ENCODE measurements at places on chromosomes 4 and X.

- no peaks in the 10 kb centered on the region for H3K36me3 ChIP-seq
- H3K27me3 ChIP-seq, result no peaks in the 10 kb centered on the region
- DNase-seq, result no peak
- H3K4me3 ChIP-seq, result no peak overlapping the region
- H3K27ac ChIP-seq, result no peak overlapping the region
- H3K4me1 ChIP-seq, result no peaks in the 10 kb centered on the region
Measured at GRCh38 chr4:46856333-46856732, 52.7 kb downstream of the COX7B2 start.

- H3K27ac ChIP-seq, result no peak overlapping the region
- no peaks in the 10 kb centered on the region for H3K36me3 ChIP-seq
- no peak for DNase-seq
- no peaks in the 10 kb centered on the region for H3K27me3 ChIP-seq
Measured at GRCh38 chr4:83177182-83177581, 62.7 kb upstream of the PLAC8 start.

GRCh38 chr4:36316607-36317006, 35.2 kb downstream of the DTHD1 start:
- no peak overlapping the region for H3K27ac ChIP-seq
- H3K4me3 ChIP-seq, result no peak overlapping the region
- no peaks in the 10 kb centered on the region for H3K36me3 ChIP-seq

GRCh38 chrX:104670051-104670450, 104.1 kb downstream of the IL1RAPL2 start:
- H3K27ac ChIP-seq, result no peak overlapping the region
- H3K36me3 ChIP-seq, result no peaks in the 10 kb centered on the region
- H3K27me3 ChIP-seq, result no peaks in the 10 kb centered on the region
- no peak overlapping the region for H3K4me3 ChIP-seq
- no peak for DNase-seq
- no peaks in the 10 kb centered on the region for H3K4me1 ChIP-seq

DNA sequence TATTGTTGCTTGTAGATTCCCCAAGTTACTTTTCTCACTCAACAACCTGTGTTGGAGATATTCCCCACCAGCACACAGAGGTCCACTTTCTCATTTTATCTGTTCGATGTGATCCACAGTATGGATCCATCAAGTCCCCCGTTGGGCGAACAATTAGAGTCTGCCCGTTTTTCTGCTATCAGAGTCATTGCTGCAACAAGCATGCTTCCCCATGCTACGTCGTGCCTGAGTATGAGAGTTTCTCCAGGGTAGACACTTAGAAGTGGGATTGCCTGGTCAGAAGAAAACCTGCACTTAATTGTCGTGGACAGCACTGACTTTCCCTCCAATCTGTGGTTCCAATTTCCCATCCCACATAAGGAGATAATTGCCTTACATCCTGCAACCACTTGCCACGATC, 62.7 kb upstream of the SHOX start:
- H3K27me3 ChIP-seq, result no peaks in the 10 kb centered on the region
- H3K4me1 ChIP-seq, result no peaks in the 10 kb centered on the region
- H3K4me3 ChIP-seq, result no peak overlapping the region
- H3K27ac ChIP-seq, result no peak overlapping the region

DNA sequence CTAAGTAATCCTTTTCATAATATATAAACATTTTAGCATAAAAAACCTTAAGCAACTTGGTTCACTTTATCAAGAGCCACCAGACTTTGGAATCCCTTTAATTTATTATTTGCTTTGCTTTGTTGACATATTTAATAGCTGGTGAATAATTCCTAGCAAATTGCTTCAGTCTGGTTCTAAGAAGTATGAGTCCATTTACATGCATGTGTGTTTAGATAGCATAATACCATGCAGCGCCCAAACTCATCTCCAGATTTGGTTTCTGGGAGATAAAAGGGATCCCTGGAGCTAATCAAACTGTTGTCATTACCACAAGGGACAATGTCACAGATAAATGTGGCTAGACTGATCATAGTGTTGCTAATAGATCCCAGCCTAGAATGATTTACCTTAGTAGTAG, 111.8 kb downstream of the TMEM144 start:
- no peak overlapping the region for H3K27ac ChIP-seq
- DNase-seq, result no peak
- no peak overlapping the region for H3K4me3 ChIP-seq
- no peaks in the 10 kb centered on the region for H3K4me1 ChIP-seq
- no peaks in the 10 kb centered on the region for H3K36me3 ChIP-seq
- H3K27me3 ChIP-seq, result no peaks in the 10 kb centered on the region

DNA sequence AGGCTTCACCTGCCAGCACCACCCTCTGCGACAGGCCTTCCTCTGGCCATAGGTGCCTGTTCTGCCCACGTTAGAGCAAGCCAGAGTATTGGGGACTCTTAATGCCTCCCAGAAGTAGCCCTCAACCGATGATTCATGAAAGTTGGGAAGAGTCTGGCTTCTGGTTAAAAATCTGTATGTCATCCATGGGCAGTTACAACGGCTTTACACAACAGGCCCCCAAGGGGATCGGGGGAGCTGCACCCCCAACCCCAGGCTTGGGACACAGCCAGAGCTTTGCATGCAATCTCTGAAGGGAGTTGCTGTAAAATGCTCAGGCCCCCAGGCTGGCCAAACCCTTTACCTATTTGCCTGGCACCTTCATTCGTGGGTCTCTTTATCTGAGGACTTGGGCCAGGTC, 5.4 kb upstream of the CYTL1 start:
- no peak overlapping the region for H3K27ac ChIP-seq
- DNase-seq, result no peak
- H3K27me3 ChIP-seq, result peaks cover 15% of the 10 kb centered on the region
- H3K36me3 ChIP-seq, result no peaks in the 10 kb centered on the region
- no peaks in the 10 kb centered on the region for H3K4me1 ChIP-seq

GRCh38 chr4:85498068-85498733, 23.3 kb downstream of the ARHGAP24 start:
- no peaks in the 10 kb centered on the region for H3K27me3 ChIP-seq
- DNase-seq, result peak; percentile 15
- H3K36me3 ChIP-seq, result no peaks in the 10 kb centered on the region
- peak overlapping the region; percentile 67 for H3K27ac ChIP-seq

- H3K36me3 ChIP-seq, result no peaks in the 10 kb centered on the region
- peak; percentile 73 for DNase-seq
- H3K4me3 ChIP-seq, result no peak overlapping the region
- H3K27me3 ChIP-seq, result no peaks in the 10 kb centered on the region
- H3K4me1 ChIP-seq, result peaks cover 30% of the 10 kb centered on the region
Measured at GRCh38 chr4:99710681-99711345, 53.2 kb upstream of the C4orf54 start.

DNA sequence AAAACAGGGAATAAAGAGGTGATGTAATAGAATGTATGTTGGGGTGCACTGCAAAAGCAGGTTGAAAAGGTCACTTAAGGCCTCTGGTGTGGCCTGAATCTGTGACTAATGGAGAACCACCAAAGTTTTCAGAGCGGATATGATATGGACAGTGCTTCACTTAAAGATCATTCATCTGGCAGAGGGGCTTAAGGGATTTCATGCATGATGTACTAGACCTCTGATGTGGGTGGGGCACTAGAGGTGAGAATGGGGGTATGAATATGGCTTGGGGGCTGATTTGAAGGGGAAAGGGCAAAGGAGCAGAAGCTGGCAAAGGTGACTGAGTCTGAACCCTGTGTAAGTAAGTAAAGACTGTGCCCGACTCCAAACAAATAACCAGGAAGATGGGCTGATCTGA, 62.4 kb upstream of the MCF2 start:
- peaks cover 4% of the 10 kb centered on the region for H3K36me3 ChIP-seq
- no peaks in the 10 kb centered on the region for H3K4me1 ChIP-seq
- H3K27ac ChIP-seq, result no peak overlapping the region
- H3K27me3 ChIP-seq, result no peaks in the 10 kb centered on the region
- no peak overlapping the region for H3K4me3 ChIP-seq

GRCh38 chr4:15233264-15233597, 194.6 kb upstream of the C1QTNF7 start:
- no peak for DNase-seq
- no peaks in the 10 kb centered on the region for H3K36me3 ChIP-seq
- peaks cover 10% of the 10 kb centered on the region for H3K27me3 ChIP-seq
- peaks cover 24% of the 10 kb centered on the region for H3K4me1 ChIP-seq
- no peak overlapping the region for H3K27ac ChIP-seq
- no peak overlapping the region for H3K4me3 ChIP-seq

DNA sequence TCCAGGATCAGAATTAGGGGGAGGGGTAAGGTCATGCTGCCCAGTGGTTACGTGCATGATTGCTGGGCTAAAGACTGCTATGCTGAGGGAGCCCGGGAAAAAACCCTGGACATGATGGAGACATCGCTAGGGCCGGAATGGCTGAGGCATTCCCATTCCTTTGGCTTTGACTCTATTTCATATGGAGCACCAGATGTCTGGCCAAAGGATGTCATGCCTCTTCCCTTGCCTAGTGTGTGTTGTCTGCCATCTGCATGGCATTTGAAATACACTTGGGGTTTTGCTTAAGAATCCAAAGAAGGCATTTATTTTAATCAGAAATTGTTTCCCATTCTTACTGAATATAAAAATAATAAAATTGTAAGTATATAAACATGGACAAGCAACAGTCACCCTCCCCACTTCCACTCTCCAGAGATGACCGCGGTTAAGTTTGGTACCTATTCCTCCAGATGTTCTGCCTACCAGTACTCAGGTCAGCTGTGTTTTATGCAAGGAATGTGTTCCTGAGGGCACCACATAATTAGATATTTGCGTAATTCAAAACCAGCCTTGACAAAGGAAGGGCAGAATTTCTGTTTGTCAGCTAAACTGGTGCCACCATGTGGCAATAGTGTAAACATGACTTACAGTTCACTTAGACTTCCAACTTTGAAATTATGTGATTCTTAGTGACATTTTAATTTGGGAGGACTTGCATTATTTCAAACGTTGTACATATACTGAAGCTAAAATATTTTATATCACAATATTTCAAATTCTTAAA, 105.9 kb downstream of the CT47B1 start:
- no peaks in the 10 kb centered on the region for H3K36me3 ChIP-seq
- H3K4me1 ChIP-seq, result peaks cover 2% of the 10 kb centered on the region
- H3K27ac ChIP-seq, result no peak overlapping the region
- H3K4me3 ChIP-seq, result no peak overlapping the region

GRCh38 chr4:8599657-8600056, 7.1 kb downstream of the CPZ start:
- no peaks in the 10 kb centered on the region for H3K36me3 ChIP-seq
- H3K4me3 ChIP-seq, result no peak overlapping the region
- DNase-seq, result no peak
- H3K27ac ChIP-seq, result no peak overlapping the region
- H3K4me1 ChIP-seq, result no peaks in the 10 kb centered on the region
- H3K27me3 ChIP-seq, result no peaks in the 10 kb centered on the region

DNA sequence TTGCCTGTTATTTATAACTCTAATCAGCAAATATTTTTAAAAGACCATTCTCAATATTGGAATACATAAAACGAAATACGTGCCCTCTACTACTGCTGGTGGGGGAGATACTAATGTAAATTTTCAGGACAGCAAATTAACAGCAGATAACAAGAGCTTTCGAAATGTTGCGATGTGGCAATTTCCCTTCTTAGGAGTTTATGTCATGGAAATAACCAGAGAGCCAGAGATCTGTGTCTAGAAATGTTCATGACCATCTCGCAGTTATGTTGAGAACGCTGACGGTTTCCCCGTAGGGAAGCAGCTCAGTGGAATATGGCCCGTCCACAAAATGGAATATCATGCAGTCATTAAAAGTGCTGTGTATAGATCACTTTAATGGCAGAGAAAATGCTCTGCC, 238.4 kb upstream of the PSAPL1 start:
- H3K36me3 ChIP-seq, result no peaks in the 10 kb centered on the region
- no peak overlapping the region for H3K27ac ChIP-seq
- DNase-seq, result no peak
- H3K4me1 ChIP-seq, result peaks cover 8% of the 10 kb centered on the region

DNA sequence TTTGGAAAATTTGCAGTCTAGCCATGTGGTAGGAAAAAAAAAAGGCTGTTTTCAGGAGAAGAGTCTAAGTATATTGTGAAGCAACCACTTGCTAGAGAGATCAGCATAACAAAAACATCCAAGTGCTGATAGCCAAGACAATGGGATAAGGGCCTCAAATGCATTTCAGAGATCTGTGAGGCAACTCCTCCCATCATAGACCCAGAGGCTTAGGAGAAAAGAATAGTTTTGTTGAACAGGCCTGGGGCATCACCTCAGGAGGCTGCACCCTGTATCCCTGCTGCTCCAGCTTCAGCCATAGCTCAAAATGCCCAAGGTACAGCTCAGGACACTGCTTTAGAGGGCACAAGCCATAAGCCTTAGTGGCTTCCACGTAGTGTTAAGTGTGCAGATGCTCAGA, 13.6 kb upstream of the GPR174 start:
- no peaks in the 10 kb centered on the region for H3K36me3 ChIP-seq
- no peak overlapping the region for H3K27ac ChIP-seq
- no peak overlapping the region for H3K4me3 ChIP-seq
- no peak for DNase-seq

- no peak overlapping the region for H3K4me3 ChIP-seq
- no peak for DNase-seq
- H3K36me3 ChIP-seq, result no peaks in the 10 kb centered on the region
- no peak overlapping the region for H3K27ac ChIP-seq
- peaks cover 12% of the 10 kb centered on the region for H3K4me1 ChIP-seq
Measured at GRCh38 chr4:153789741-153790499, 1.0 kb upstream of the SFRP2 start.

DNA sequence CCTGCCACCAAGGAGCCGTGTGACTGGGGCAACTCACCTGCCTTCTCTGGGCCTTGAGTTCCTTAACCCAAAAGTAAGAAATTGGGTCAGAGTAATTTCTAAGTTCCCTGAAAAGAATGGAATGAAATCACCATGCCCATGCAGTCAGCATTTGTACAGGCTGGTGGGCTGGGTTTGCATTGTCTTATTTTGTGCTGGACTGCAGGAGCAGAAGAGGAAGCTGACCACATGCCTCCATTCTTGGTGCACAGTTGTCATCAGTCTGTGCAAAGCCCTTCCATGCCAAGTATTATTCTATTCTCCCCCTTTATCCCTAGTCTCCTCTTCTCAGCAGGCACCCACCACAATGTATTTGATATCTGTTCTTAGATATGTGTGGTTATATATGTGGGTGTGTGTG, 56.3 kb downstream of the FHDC1 start:
- no peak for DNase-seq
- no peaks in the 10 kb centered on the region for H3K27me3 ChIP-seq
- H3K4me3 ChIP-seq, result no peak overlapping the region
- no peaks in the 10 kb centered on the region for H3K36me3 ChIP-seq
- H3K4me1 ChIP-seq, result peaks cover 28% of the 10 kb centered on the region
- H3K27ac ChIP-seq, result peak overlapping the region; percentile 80

DNA sequence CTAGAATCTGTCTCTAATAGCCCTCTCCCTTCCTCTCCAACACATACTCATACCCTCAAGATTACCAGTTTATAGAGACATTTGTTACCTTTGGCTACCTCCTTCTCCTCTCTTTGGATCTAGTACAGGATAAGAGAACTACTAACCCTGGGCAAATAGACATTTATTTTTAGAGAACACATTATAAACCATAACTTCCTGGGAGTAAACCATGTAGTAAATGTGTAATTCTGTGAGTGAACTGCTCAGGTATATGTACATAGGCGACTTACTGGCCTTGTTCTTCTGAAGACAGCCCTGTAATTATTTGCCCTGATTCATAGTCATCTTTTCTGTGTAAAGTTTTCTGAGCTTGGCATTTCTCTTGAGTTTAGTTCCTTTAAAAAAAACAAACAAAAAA, 94.2 kb downstream of the KDM6A start:
- no peak overlapping the region for H3K4me3 ChIP-seq
- no peak for DNase-seq
- no peaks in the 10 kb centered on the region for H3K27me3 ChIP-seq
- H3K27ac ChIP-seq, result no peak overlapping the region
- H3K4me1 ChIP-seq, result no peaks in the 10 kb centered on the region
- H3K36me3 ChIP-seq, result peaks cover 8% of the 10 kb centered on the region

GRCh38 chr4:153000076-153000420, 63.9 kb downstream of the FHDC1 start:
- H3K27me3 ChIP-seq, result no peaks in the 10 kb centered on the region
- no peaks in the 10 kb centered on the region for H3K36me3 ChIP-seq
- peaks cover 27% of the 10 kb centered on the region for H3K4me1 ChIP-seq

All from keratinocyte (primary cell).